Right renal pelvis (tissue), 4 donors: ENCODE measurements at places on chromosomes 2 and 18. TPM values are rescaled to one million over a fixed set of nuclear protein-coding genes. Genes with fewer than 3 reads are reported as not detected.

- no peak for DNase-seq
Measured at GRCh38 chr2:218815649-218816048, 16.0 kb downstream of the PRKAG3 start.

GRCh38 chr2:56474412-56475158 is 290.8 kb downstream of the CCDC85A start:
- peak; percentile 8 for DNase-seq

MOGAT1 gene
- 0.05 TPM for polyA plus RNA-seq

DNAH6 gene
- polyA plus RNA-seq: 2.1 TPM

TCF4 gene
- polyA plus RNA-seq: 73.0 TPM
